ENCODE measurements at places on chromosomes 5 and 9. TPM values are rescaled to one million over a fixed set of nuclear protein-coding genes. Genes with fewer than 3 reads are reported as not detected.

DNA sequence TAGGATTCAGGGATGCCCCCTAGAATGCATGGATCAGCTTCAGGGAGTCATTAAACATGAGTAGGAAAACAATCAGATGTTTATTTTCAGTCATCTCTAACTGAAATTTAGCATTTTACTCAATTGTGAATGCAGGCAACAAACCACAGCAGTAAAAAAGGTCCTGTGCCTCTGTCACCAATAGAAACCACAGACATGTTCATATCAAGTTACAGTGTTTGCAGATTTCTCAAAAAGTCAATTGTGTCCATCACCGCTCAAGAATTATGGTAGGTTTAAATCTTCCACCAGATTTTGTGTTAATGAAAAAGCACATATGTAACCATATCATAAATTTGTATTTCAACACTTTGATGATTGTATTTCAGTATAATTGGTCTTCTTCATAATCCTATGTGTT, 68.4 kb upstream of the SLC1A1 start:
- DNase-seq = no peak

The PCDHGB6 gene
- 1.4 TPM for total RNA-seq

- no peak for DNase-seq
These were observed 4.3 kb downstream of the NHP2 start for GRCh38 chr5:178149199-178149932.

DNA sequence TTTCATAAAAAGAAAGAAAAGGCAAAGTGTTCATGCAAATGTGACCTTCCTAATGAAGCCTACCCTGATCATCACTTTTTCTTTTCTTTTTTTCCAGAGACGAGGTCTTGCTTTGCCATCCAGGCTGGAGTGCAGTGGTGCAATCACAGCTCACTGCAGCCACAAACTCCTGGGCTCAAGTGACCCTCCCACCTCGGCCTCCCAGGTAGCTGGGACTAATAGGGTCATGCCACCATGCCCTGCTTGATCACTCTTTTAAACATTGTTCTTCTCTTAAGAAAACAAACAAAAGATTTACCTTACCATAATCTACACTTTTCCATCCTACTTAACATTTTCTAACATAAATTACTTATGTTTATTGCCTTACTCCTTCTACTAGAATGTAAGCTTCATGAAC, 8.5 kb upstream of the GOLGA1 start:
- DNase-seq = no peak

DNA sequence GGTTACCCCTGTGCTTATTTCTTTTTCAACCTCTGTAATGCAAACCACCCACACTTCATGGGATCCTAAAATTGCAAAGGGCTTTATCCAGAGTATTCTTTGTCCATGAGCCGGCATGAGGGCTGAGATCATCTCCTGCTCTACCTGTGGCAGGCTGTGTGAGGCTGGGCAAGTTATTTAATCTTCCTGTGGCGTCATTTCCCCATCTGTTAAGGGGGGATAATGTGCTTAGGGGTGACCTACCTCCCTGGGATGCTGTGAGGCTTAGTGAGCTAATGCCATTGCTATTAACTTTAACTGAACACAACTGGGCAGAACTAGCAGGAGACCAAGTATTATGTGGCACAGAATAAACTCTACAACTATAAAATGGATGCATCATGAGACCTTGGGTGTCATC, 17.0 kb downstream of the FRMPD1 start:
- DNase-seq = no peak

The EGFLAM gene
- 0.17 TPM for total RNA-seq

DNA sequence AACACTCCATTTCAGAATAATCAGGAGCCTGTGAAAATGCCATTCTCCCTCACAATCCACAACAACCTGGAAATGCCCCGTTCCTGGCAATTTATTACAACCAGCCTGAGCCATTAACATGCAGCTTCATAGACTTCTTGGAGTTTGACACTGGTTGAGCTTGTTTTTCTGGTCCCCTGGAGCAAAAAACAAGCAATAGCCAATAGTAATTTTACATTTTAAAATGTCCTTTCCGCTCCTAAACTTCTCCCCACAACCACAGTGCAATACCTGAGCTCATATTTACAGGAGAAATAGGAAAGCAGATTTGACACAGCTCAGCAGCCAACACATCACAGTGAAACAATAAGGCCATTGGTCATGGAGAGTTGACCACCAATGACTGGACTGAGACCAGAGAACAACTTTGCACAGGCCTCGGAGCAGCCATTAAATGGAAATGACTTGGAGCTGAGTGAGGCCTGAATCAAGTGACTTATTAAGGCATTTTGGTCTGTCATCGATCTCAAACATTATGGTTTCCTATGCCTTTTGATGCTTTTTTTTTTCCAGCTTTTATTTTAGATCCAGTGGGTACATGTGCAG, 73.0 kb downstream of the ENC1 start:
- no peak for DNase-seq

DNA sequence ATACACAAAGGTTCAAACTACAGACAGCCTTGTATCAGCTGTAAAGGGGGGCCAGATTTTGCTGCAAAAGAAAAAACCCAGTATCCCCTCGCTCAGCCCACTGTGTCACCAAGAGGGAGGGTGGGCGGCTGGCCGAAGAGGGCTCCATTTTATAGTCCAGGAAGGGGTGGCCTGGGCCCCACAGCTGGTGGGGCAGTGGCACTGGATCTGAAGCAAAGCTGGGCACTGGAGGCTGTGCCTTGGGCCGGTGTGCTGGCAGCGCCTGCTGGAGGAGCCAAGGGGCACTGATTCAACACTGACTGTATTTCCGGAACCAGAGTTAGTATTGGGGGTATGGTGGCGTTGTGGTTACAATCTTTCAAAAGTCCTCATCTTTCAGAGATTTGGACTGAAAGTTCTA, 9.1 kb downstream of the BRD3 start:
- DNase-seq = no peak

The GGTA1 gene
- not detected for total RNA-seq

DNA sequence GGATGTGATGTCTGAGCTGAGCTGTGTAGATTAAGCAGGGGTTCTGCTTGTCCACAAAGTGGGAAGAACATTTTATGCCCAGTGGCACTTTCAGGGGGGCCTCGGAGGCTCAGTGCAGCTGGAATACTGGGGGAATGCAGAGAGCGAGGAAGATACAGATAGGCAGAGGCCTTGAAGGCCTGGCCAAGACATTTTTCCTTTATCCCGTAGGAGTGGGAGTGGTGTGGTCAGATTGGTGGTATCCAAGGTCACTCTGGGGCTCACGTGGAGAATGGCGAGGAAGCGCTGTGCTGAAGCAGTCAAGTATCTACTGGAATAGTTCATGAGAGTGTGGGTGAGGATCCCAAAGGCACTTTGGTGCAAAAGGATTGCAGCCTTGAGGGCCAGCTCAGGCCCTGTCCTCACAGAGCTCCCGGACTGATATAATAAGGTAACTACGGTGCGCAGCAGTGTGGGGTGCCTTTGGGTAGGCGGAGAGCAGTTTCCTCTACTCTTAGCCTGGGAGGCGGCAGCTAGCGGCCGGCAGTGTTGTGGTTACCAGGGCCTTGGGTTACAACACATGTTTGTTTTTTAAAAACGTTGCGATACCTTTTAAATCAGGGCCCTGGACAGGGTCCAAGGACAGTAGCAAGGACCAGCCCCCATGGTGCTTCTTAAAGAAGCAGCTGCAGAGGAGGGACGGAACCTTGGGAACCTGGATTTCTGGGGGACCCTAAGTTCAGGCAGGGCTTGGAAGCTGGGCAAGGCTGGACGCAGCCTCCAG, 10.8 kb upstream of the CCDC69 start:
- no peak for DNase-seq

The SV2C gene
- total RNA-seq = not detected

DNA sequence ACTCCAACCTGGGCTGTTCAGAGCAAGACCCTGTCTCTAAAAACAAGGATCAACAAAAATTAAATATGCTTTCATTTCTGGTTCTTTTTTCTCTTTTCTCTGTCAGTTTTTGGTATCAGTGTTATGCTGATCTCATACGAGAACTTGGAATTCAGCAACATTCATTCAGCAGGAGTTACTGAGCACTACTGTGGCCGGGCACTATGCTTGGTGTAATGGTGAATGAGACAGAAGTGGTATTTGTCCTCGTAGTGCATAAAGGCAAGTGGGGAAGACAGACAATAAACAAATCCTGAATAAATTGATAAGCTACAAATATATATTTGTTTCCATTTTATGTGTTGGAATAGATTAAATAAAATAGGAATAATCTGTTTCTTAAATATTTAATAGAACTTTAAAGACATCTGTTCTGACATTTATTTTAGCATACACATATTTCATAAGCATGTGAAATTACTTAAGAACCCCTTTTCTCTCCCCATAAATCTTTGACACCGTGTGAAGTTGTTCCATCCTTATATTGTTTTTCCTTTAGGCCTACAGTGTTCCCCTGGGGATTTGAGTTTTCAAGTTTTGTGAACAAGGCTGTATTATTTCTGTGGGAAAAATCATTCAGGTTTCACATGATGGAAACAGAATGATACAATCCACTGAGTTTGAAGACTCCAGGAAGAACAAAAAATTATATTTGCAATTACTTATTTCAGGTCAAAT, 24.6 kb downstream of the UBAP1 start:
- DNase-seq = no peak

GRCh38 chr5:143065185-143065965, 295.2 kb downstream of the ARHGAP26 start:
- DNase-seq = no peak

The CCDC187 gene
- not detected for total RNA-seq

- no peak for DNase-seq
These were observed 53.0 kb downstream of the TSSK1B start for GRCh38 chr5:113381791-113382190.

DNA sequence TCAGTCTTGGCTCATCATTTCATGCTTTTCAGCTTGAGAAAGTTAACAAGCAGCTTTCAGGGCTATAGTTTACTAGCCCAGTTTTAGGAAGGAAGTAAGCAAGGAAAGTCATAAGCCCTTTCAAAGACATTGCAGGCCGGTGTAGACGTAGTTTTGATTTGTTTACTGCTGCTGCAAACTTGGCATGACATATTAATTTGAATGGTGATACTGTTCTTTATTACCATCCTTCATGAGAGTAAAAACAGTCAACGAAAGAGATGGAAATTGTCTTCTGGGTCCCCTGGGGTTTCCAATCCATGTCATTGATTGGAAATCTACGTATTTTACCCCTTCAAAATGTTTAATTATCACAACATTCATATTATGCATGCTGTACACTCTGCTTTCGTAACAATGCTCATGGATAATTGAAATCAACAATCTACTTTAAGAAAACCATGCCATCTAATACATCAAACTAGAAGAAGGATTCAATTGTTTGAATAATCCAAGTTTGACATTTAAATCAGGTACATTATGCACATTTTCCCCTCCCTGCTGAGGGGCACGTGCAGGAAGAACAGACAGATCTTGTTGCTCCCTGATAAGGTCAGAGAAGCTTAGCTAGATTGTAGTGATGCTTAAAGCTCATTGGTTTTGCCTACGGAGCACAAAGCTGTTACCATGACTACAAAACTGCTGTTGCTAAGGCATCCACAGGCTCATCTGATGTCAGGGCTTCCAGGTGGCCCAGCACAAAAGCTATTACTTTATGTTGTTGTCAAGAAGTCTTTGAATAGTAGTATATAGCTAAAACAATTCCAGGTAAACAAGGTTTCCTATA, 139.9 kb upstream of the PRLR start:
- DNase-seq = no peak

The IGIP gene
- 1.1 TPM for total RNA-seq

- no peak for DNase-seq
These were observed 224.8 kb upstream of the DMRT1 start for GRCh38 chr9:616694-617093.

The HMCN2 gene
- not detected for total RNA-seq

- peak; percentile 61 for DNase-seq
These were observed 263.2 kb downstream of the COX7C start for GRCh38 chr5:86880785-86881492.

DNA sequence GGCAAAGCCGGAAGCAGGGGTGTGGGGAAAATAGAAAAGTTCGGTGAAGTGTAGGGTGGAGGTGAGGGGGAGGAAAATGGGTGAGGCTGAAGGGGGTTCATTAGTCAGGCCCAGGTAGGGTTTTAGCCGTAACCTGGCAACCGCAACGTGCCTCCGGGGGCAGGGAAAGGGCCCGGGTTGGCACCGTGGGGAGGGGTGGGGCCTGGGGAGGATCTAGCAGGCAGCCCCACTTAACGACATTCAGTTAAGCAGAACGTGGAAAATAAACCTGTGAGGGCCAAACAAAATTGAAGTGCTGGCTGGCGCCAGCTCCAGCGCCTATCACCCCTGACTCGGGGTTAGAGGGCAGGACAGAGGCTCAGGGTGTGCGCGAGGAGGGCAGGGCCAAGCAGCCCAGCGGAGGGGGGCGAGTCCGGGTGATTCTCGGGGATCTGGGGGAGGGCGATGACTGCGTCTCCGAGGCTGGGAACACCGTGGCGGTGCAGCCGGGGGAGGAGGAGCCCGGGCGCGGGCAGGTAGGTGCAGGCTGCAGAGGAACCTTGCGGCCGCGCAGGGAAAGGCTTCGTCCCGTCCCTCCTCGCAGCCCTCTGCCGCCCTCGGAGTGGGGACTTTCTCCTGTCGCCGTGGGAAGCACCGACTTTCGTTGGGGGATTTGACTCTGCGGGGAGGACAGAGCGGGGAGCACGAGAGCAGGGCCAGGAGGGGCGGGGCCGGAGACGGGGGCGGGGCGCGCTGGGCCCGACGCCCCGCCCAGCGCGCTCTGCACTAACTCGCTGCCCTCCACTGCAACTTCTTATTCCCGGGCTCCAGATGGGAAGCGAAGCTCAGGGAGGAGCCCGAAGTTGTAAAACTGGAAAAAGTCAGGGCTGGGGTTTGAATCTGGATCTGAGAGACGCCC, 5.1 kb downstream of the RGS14 start:
- no peak for DNase-seq

- no peak for DNase-seq
These were observed 46.6 kb downstream of the MAP3K1 start for GRCh38 chr5:56861893-56862485.

GRCh38 chr5:110478895-110479294, 247.6 kb downstream of the TMEM232 start:
- peak; percentile 22 for DNase-seq

The MYOT gene
- total RNA-seq = not detected

The PRR16 gene
- 0.23 TPM for total RNA-seq

The SH3PXD2B gene
- total RNA-seq = 25.6 TPM

Data from epithelial cell of proximal tubule (primary cell).